ENCODE measurements at places on chromosomes 16 and 17. TPM values are rescaled to one million over a fixed set of nuclear protein-coding genes. Genes with fewer than 3 reads are reported as not detected.

The PIK3R6 gene
- not detected for total RNA-seq

The ODAD4 gene
- 1.7 TPM for total RNA-seq

The KRTAP2-2 gene
- total RNA-seq, result not detected

The CA4 gene
- 0.20 TPM for total RNA-seq

The NOG gene
- total RNA-seq, result 0.94 TPM

The GPT2 gene
- total RNA-seq, result 11.0 TPM

The HEATR9 gene
- total RNA-seq, result not detected

The SLC12A4 gene
- total RNA-seq, result 31.8 TPM

The PIRT gene
- not detected for total RNA-seq

The VTN gene
- total RNA-seq, result 21.1 TPM

The IL17C gene
- total RNA-seq, result not detected

The KRTAP2-1 gene
- not detected for total RNA-seq

The WNK4 gene
- 1.0 TPM for total RNA-seq

The PMP22 gene
- total RNA-seq, result 197 TPM

The ATF7IP2 gene
- 10.4 TPM for total RNA-seq

The SULT1A4 gene
- 37.4 TPM for total RNA-seq

The FAM20A gene
- not detected for total RNA-seq

The MYH8 gene
- total RNA-seq, result not detected

The SLC52A1 gene
- 0.54 TPM for total RNA-seq

The YPEL3 gene
- 6.0 TPM for total RNA-seq

The CLEC3A gene
- total RNA-seq, result not detected

The CCL11 gene
- total RNA-seq, result not detected

The TBC1D3 gene
- not detected for total RNA-seq

The SCGB1C2 gene
- not detected for total RNA-seq

All from A549 treated with Hydrocortisone at 1 μM for 4 hours (cell line).